Naive thymus-derived CD8-positive, alpha-beta T cell (primary cell): ENCODE measurements at places on chromosomes 6 and 20. TPM values are rescaled to one million over a fixed set of nuclear protein-coding genes. Genes with fewer than 3 reads are reported as not detected.
A peak's percentile ranks its signal among the peaks of the same experiment; 100 is the strongest.

GRCh38 chr20:38218566-38218885 is 42.0 kb downstream of the KIAA1755 start:
- no peak for DNase-seq

DNA sequence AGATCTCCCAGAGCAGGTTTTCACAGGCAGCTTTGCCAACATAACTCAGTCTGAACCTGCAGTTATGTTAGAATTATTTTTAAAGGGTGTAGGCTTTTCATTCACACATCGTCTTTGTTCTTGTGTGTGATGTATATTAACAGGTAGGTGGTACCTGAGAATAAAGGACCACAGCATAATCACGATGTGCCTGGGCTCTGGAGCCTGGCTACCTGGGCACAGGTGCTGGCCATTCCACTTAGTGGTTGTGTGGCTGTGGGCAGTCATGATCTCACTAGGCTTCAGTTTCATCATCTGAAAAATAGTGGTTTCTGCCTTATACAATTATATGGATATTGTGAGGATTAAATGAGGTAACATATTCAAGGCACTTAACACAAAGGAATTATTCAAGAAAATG is 6.4 kb downstream of the CD109 start:
- no peak for DNase-seq

GRCh38 chr6:152130441-152130840 is 323.0 kb downstream of the ESR1 start:
- DNase-seq = no peak

Gene MKKS
- 13.9 TPM for total RNA-seq

- no peak for DNase-seq
Measured at GRCh38 chr6:82072751-82073150, 174.8 kb downstream of the IBTK start.

- DNase-seq = no peak
Measured at GRCh38 chr6:75349262-75349984, 64.8 kb upstream of the TMEM30A start.

DNA sequence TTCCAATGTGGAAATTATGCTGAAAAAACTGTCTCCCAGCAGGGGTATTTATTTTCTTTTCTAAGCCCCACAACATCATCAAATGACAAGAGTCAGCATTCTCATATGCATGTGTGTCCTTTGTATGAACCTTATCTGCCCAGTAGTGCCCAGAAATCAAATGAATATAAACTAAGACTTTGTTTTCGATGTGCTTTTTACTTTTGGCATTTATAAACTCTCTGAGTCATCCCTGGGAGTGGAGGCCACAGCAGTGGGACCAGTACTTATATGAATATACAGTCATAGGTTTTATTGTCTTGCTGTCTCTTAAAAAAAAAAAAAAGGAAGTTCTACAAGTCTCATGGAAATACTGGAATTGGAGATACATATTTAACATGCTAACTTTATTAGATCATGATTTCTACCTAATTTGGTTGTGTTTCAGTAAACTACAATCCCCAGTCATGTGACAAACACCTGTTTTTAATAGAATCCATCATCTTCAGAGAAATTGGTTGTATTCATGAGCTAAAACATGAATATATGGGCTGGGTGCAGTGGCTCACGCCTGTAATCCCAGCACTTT is 99.2 kb upstream of the TMEM181 start:
- DNase-seq = no peak

GRCh38 chr6:26045065-26045927 is 41.9 kb upstream of the HFE start:
- peak; percentile 89 for DNase-seq

- no peak for DNase-seq
Measured at GRCh38 chr20:13841206-13841605, 56.4 kb downstream of the NDUFAF5 start.

Gene PPP1R11
- total RNA-seq = 56.6 TPM

- DNase-seq = no peak
Measured at GRCh38 chr20:62886709-62887058, 25.1 kb upstream of the TCFL5 start.

DNA sequence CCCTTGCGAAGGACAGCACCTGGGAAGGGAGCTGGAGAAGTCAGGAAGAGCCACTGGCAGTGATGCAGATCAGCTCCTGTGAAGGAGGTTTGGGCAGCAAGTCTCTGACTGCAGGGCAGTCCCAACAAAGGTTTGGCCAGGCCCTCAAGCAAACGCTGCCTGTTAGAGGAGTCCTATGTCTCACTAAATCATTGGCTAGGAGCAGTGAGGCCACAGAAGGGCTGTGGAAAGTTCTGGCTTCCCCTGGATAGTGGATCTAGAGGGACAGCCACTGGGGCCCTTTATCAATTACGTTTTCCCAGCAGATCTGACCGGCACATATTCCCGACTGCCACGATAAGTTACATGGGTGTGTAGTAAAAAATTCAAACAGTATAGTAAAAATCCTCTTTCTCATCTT is 2.5 kb downstream of the TTPAL start:
- no peak for DNase-seq

GRCh38 chr6:80316686-80317231 is 210.3 kb downstream of the BCKDHB start:
- DNase-seq = no peak

Gene SAMD5
- not detected for total RNA-seq

GRCh38 chr6:116714296-116714695 is 33.3 kb downstream of the KPNA5 start:
- no peak for DNase-seq

- no peak for DNase-seq
Measured at GRCh38 chr6:39876826-39877225, 57.4 kb downstream of the MOCS1 start.

DNA sequence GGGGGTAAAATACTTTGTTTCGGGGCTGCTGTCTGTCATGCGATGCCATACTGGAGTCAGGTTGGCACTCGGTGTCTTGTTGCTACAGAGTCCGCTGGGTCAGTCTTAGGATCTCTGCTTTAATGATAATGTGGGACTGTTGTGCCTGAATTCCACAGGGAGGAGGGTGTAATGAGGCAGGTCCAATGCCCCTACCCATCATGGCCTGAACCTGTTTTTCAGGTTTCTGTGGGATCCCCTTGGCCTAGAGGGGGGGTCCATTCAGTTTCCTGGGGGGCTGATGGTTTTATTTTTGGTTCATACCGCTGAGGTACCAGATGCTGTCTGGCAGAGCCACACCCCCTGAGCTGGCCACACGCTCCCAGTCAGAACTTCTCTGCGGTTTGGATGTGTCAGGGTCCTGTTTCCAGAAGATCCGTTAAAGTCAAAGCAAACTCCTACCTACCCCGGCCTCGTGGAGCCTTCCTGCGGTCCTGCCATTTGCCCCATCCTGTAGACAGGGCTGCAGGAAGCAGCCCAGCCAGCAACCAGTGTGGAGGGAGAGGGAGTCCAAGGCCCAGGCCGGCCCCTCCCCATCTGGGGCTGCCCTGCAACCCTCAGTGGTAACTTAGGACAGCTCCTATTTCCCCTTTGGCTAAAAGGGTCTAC is 69.7 kb downstream of the TCP11 start:
- DNase-seq = no peak

DNA sequence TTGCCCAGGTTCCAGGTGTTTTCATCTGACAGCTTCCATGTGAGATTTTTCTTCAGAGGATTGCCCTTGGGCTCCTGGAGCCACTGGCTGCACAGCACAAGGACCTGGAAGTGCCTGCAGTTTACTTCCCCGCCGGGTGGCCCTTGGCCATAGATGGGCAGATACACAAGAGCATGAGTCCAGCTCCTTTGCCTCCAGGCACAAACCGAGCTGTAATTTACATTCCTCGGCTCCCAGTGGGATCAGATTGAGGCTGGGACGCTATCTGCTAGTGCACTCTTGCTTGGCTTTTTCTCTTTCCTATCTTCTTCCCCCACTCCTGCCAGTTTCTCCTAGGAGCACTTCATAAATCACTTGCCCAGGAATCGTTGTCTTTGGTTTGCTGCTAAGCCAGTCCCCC is 85.4 kb upstream of the RALY start:
- no peak for DNase-seq

DNA sequence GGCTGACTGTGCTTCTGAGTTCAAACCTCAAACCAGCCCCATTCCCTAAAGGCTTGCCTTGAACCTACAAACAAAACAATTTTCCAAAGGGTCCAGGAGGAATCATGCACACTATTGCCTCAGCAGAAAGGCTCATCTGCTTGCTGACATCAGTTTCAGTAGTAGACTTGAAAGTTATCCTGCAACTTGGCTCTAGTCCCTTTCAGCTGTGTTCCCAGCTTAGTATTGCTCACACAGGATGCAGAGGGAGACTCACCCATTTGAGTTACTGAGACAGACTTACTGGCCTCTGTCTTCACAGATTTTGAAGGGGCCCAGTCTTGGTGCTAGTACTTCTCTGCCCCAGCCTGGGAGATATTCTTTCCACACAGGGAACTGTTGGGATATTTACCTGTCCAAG is 38.5 kb upstream of the TFB1M start:
- DNase-seq = no peak

DNA sequence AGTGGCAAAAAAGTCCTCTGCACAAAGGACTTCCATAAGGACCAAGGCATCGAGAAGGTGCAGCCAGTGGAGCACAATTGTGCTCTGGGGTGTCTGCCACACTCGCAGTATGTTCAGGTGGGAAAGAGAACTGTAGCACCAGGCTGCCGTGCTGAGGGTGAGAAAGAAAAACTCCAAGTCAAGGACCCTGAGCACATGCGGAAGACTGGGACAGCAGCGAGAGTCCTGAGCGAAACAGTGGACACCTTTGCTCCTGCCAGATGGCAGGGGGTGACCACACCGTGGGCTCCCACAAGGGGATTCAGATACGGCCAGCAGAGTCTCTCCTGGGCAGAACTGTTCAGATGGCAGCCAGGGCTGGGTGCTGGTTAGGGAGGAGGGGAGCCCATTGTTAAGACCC is 73.6 kb downstream of the POPDC3 start:
- no peak for DNase-seq

DNA sequence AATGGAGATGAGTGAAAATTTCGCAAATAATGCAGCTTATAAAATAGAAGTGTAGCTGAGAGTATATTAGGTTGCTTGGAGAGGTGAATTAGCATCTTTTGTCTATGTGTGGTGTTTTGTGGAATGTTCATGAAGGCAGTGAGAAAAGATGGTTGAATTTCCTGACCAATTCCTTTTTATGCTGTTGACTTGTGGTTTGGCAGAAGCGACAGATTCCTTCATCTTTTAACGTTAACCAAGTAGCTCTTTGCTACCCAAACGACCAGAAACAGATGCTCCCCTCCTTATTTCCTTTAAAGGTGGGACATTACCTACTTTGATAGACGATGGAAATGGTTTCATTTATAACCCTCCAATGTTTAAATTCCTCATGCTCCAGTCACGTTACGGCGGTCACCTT is 390.5 kb downstream of the QKI start:
- DNase-seq = no peak

Gene CNR1
- total RNA-seq = 1.1 TPM

GRCh38 chr20:43450841-43451799 is 6.6 kb upstream of the SRSF6 start:
- no peak for DNase-seq

DNA sequence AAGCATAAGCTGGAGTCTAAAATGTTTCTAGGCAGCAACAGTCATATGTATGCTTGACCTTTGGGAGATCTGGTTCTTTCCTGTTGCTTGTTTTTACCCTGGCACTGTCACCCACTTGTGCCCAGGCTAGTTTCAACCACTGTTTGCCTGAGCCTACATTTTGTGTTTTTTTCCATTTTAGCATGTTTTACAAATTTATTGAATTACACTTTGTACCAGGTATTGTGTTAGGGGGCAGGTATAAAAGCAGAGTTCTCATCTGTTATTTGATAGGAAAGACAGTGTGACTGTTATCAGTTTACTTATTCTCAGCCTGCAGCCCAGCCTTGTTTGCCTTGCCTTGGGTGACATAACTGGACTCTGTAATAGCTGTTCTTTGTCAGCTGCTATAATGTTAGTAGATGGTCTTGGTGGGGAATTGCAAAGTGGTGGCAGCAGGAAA is 147.0 kb downstream of the CDKAL1 start:
- no peak for DNase-seq

- DNase-seq = no peak
Measured at GRCh38 chr6:37531026-37531425, 31.3 kb upstream of the CCDC167 start.

DNA sequence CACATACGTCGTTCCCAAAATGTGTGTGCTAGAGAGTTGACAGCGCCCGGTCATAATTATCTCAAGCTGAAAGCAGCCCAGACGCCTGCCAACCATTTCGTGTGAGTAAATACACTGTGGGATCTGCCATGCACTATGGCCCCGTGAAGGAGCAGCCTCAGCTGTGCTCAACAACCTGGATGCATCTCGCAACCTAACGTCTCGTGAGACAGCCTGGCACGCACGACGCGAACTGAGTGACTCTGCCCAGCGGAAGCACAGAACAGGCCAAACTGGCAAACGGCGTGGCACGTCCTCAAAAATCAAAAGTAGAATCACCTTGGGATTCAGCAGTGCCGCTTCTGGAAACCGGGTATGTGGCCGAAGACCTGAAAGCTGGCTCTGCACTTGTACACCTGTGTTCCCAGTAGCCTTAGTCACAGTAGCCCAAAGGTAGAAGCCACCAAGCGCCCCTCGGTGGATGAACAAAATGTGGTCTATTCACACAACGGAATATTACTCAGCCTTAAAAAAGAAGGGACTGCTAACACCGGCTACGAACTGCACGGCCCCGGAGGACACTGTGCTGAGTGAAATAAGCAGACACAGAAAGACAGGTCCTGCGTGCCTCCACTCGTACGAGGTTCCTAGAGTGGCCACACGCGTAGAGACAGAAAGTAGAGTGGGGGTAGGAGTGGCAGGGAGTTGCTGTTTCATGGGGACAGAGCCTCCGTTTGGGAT is 27.2 kb upstream of the SLCO4A1 start:
- no peak for DNase-seq

Gene HDGFL1
- not detected for total RNA-seq

Gene POLR1H
- 38.5 TPM for total RNA-seq

DNA sequence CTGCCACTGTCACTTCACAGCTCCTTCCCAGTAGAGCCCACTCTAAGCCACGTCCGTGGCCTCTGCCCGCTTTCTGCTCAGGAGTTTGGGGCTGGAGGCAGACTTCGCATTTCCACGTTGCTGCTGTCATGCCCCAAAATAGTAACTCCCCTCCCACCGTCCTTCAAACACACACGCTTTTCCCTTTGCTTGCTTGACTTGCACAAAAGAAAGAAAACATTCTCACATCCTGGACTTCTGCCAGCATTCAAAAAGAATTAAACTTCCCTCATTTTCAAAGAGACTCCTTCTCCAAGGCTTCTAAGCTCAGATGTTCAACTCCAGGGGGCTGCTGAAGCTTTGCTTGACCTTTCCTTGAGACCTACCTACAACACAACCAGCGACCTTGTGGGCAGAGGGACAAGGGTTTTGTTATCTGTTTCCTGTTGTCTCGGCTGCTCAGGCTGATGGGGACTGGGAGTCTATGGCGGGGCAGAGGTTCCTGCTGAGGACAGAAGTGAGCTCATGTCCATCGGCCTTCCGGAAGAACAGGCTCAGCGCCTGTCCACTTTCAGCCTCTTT is 263.8 kb upstream of the FOXQ1 start:
- no peak for DNase-seq

Gene APOBEC2
- not detected for total RNA-seq

Gene C4B
- 7.7 TPM for total RNA-seq

Gene FNDC1
- not detected for total RNA-seq

GRCh38 chr6:97129106-97129505 is 153.9 kb downstream of the MMS22L start:
- no peak for DNase-seq

- DNase-seq = no peak
Measured at GRCh38 chr6:129750360-129750759, 40.4 kb upstream of the ARHGAP18 start.

- no peak for DNase-seq
Measured at GRCh38 chr6:45795678-45796077, 220.0 kb downstream of the CLIC5 start.

Gene LPA
- total RNA-seq = not detected

- no peak for DNase-seq
Measured at GRCh38 chr6:126477678-126478077, 137.8 kb downstream of the CENPW start.
